Activated T-helper 1 cell treated with anti-CD3 and anti-CD28 coated beads, Interleukin-12 subunit alpha, Interleukin-12 subunit beta, Interleukin-2, Interleukin-4 antibody, amounts not matched to agents 30 ng/mL and 10 ng/mL and 1 ng/mL, durations not matched to agents 14 hours and 24 hours and 36 hours (primary cell): ENCODE measurements at places on chromosomes 4 and X.

GRCh38 chr4:28350485-28350884 lies 1489.8 kb downstream of the STIM2 start:
- DNase-seq = no peak

DNA sequence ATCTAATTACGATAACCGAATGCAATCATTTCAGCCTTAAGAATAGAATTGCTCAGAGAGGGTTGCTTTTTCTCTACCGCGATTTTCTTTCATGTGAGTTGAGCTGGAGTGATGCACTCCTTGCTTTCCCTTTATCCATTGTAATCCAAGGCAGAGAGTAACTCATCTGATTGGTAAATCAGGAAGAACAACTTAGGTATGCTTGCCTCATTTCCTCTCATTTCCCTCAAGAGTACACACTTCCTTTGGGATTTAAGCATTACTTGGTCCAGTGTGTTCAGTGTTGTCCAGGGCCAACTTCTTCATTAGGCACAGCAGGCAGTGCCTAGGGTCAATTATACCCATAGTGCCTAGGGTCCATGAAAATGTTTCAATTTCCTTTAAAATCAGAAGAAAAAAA lies 15.7 kb upstream of the N4BP2 start:
- no peak for DNase-seq

GRCh38 chrX:17644001-17644400 lies 93.3 kb upstream of the SCML1 start:
- no peak for DNase-seq

DNA sequence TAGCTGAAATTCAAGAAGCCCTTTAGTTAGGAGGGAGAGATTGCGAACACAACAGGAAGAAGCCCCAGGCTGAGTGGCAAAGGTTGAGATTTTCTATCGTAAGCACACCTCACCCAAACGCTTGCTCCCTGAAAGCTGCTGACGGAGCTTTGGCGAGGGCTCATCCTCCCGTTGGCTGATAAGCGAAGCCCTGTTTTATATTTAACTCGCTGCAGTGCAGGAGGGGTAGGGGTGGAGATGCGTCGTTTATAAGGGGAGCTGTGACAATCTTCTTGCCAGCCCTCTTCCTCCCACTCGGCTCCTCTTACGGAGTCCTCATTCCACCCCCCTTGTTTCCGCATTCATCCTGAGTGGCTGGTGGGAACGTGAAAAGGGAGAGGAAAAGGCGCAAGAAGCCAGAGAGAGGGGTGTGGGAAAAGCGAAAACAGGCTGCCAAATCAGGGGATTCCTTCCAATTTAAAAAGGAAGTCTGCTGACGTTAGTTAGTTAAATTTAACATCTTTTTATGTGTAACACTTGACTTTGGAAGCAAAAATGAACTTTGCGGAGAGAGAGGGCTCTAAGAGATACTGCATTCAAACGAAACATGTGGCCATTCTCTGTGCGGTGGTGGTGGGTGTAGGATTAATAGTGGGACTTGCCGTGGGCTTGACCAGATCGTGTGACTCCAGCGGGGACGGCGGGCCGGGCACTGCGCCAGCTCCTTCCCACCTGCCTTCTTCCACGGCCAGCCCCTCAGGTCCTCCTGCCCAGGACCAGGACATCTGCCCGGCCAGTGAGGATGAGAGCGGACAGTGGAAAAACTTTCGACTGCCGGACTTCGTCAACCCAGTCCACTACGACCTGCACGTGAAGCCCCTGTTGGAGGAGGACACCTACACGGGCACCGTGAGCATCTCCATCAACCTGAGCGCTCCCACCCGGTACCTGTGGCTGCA lies at the start of gene ENPEP:
Gene ENPEP, plus strand, starts transcription at position 275 of the 938 bp plus-strand sequence. Its CDS starts 260 bp downstream, at position 535.
- DNase-seq = no peak

DNA sequence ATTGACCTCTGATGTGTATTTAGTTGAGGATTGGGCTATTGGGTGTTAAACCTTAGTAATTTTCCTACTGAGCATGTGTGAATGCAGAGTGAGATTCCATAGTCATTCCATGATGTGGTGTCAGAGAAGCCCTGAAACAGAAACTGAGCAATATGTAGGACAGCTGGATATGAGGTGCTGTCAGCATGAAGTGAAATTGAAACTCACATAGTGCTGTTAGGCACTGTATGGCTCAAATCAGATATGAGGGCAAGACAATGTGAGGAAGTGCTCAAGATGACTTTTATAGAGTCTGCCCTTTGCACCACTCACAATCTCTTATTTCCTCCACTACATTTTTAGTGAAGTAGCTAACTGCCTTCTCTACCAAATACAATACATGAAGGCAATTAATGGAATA lies 188.3 kb downstream of the SH3BGRL start:
- DNase-seq = no peak

DNA sequence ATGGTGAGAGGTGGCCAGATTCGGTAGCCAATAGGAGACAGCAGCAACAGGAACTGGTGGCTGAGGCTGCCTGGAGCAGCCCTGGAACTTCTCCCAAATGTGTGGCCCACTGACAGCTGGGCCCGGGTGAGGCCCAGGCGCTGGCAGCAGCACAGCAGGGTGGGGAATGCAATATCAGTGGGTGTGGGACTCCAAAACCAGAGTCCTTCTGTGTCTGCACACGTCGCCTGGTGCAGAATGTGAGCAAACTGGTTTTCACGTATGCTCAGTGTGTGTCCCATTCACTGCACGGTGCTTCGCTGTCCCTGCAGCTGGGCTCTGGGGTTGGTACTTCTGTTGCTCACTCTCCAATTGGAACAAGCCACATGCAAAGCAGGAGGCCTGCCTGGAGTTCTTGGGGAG lies 14.4 kb upstream of the CENPU start:
- DNase-seq = no peak

DNA sequence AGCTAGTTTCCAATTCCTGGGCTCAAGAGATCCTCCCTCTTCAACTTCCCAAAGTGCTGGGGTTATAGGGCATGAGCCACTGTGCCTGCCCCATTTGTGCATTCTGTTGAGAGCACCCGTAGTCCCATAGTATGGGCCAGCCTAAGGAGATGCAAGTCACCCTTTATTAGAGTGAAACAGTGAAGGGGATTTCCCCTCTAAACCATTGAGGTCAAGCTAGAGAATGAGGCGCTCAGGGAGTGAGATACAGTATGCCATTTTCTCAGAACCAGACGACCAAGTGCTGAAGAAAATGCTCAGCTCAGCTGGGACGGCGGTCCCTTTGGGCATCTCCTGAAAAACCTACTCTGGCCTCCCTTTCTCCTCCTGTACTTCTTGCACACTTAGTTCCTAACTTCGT lies 18.7 kb downstream of the RNF4 start:
- DNase-seq = no peak

DNA sequence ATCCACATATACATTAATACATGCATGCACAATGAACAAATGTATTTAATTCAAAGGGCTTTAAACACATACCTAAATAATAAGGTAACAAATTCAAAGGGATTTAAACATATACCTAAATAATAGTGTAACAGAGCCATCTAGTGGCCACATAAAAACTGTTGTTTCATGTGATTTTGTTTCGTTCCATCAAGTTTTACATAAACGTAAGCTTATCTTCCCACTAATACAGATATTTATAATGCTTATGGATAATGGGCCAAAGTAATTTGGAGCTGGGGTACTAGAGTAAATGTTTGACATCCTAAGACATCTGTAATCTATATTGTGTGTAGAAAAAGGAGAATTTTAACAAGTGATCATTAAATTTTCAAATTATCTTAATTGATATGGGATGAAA lies 82.3 kb downstream of the PRSS12 start:
- DNase-seq = no peak

GRCh38 chr4:89214308-89214707 lies 93.3 kb downstream of the GPRIN3 start:
- no peak for DNase-seq

- DNase-seq = no peak
Observed at GRCh38 chrX:130676861-130677260, 226.1 kb downstream of the ENOX2 start.

GRCh38 chr4:5357870-5358269 lies 306.6 kb downstream of the STK32B start:
- no peak for DNase-seq

GRCh38 chr4:75343333-75343732 lies 170.9 kb downstream of the RCHY1 start:
- DNase-seq = no peak

DNA sequence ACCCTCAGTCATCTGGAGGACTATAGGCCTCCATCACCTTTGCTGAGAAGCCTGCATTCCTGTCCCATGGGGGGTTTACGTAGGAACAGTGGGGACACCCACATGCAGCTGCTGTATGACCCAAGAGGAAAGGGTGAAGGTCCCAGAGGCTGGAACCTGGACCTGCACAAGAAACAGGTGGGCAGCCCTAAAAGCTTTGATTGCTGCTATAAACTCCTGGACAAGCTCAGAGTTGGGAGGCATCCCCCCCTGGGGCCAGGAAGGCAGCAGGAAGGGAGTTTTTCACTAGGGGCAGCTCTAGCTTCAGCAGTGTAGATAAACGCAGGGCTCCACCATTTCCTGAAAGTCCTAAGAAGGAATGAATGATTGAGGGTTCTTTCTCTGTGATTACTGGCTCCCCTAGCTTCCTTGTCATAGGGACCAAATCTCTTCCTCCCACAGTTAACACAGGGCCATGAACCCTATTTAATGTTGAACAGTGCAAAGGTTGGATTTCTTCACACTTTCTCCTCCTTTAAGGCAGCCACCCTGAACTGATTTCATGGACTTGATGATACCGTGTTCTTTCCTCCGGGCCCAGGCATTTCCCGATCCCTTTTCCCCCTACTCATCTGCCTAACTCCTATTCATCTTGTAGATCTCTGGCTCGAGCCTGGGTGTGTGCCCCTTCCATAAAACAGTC lies 84.2 kb downstream of the CHRNA9 start:
- DNase-seq = no peak

DNA sequence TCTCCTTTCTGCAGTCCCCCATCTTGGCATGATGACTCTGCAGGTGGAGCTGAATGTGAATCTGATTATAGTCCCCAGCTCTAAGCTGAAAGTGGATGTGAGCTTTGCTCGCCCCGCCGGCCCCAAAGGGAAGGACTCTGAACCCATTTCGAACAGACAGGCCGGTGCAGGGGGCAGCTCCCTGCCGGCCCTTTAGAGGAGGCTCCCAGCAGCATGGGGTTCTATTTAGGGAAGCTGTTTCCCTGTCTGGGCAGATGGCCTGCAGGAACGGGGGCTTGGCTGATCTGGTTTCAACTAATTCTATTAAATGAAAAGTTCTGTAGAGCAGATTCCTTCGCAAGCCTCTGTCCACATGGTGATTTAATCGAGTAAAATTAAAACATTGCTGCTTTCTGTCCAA lies 104.8 kb upstream of the MSX1 start:
- DNase-seq = no peak

GRCh38 chrX:118216509-118216908 lies 99.9 kb upstream of the KLHL13 start:
- no peak for DNase-seq

GRCh38 chr4:154189346-154189745 lies 302.3 kb downstream of the DCHS2 start:
- DNase-seq = no peak

DNA sequence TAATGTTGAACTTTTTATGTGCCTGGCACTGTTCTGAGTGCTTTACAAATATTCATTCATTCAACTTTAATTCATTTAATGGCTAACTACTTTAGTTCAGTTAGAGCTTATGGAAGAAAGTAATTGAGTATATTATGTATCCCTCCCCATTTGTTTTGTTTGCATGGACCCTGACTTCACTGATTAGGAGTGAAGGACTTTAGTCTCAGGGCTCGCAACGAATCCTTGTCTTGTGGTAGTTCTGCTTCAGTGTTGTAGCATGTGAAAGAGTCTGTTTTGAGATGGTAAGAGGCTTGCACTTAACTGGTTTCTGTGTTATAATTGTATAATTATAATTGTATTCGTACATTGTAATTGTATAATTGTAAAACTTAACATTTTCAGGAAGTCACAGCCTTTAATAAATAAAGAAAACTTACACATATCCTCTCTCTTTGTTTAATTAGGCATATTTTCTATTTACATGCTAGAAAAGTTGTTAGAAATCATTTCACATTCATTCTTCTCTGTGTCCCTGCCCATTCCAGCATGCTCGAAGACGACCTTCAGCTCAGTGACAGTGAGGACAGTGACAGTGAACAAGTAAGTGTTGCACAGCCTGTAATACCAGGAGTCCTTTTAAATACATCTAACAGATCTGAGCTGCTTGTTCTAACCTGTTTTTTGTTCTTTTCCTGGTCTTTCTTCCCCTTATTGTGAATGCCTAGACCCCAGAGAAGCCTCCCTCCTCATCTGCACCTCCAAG lies 115.1 kb downstream of the KLHL8 start:
- DNase-seq = no peak

GRCh38 chr4:111466811-111467604 lies 678.2 kb upstream of the FAM241A start:
- DNase-seq = no peak

DNA sequence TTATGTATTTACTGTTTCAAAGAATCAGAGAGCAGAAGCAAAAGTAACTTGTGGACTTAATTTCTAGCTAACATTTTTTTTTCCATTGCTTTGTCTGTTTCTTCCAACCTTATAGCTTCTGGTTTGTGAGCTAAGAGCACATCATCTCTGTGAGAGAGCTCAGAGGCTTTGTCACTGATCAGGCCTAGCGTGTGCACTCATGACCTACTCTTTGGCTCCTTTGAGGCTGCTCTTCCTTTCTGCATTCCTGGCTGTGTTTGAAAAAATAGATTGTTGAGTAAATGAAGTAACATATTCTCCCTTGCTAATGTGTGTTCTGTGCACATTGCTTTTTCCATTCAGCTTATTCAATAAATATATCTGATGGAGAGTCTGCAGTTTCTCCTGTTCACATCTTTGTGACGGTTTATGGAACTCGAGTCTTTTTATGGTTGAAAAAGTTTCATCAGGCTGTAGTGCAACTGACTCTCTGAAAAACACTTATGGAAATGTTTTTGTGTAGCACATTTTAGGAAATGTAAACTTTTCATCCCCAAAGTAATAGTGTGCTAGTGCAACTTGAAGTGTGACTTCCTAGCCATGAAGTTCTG lies 133.0 kb downstream of the RAPGEF2 start:
- no peak for DNase-seq

DNA sequence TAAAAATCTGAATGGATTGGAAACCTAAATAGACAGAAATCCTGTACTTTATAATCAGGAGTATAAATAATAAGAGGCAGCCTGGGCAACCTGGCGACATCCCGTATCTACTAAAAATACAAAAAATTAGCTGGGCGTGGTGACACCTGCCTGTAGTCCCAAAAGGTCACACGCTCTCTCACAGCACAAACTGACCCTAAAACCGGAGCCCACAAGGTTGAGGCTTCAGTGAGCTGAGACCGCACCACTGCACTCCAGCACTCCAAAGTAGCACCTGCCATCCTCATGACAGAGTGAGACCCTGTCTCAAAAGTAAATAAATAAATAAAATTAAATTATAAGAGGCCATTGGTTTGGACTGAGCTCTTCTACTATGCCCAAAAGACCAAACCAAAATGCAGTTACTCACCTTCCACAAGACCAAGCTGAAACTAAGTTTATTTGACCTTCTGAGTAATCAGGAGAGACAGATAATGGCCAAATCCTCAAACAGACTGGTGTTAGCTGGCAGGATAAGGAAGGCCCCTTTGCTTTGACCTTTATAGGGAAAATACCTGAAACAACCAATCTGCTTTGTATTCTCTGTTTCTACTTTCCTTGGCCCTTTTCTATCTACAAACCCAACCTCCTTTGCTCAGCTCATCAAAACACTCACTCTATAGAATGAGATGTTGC lies 3.2 kb upstream of the GRSF1 start:
- DNase-seq = no peak

- no peak for DNase-seq
Observed at GRCh38 chr4:163515198-163515597, 20.7 kb downstream of the TMA16 start.
